Glutamatergic neuron (in vitro differentiated cells): ENCODE measurements at places on chromosomes 6 and 20. TPM values are rescaled to one million over a fixed set of nuclear protein-coding genes. Genes with fewer than 3 reads are reported as not detected.

The FAM209A gene
- total RNA-seq, result not detected

The TMEM30A gene
- 88.3 TPM for total RNA-seq

The C6orf15 gene
- total RNA-seq, result not detected

DNA sequence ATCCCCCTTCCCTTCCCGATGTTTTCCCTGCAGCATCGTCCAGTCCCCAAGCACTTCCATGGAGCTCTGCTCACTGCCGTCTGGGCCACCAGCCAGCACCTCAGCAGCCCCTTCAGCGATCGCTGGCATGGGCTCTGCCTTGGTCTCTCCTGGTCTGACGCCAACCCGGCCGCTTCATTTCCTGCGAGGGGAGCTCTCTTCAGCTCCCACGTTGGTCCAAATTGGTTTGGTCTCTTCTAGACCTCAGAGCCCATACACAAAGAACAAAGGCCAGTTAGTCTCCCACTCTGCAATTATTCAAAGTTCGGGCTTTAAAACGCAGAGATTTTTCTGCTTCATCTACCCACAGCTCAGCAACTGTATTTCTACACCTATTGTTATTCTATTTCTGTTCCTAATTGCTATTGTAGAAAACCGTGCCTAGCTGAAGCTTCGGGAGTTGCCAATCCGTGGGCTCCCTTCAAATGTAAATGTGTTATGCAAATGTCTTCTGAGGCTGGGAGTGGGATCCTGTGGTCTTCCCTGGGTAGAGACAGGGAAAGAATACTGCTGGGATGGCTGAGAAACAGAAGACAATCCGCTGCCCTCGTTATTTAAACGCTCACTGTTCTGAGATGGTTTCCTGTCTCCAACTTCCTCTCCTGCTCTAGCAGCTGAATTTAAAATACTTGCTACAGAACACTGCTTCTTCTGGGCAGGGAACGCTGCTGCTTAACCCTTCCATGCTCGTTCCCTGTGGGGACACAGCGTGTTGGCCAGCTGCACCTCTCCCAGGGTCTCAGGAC, 154.2 kb upstream of the QKI start:
- H3K36me3 ChIP-seq, result peaks cover 9% of the 10 kb centered on the region
- H3K4me1 ChIP-seq, result peaks cover 18% of the 10 kb centered on the region
- H3K27ac ChIP-seq, result peak overlapping the region; percentile 56

DNA sequence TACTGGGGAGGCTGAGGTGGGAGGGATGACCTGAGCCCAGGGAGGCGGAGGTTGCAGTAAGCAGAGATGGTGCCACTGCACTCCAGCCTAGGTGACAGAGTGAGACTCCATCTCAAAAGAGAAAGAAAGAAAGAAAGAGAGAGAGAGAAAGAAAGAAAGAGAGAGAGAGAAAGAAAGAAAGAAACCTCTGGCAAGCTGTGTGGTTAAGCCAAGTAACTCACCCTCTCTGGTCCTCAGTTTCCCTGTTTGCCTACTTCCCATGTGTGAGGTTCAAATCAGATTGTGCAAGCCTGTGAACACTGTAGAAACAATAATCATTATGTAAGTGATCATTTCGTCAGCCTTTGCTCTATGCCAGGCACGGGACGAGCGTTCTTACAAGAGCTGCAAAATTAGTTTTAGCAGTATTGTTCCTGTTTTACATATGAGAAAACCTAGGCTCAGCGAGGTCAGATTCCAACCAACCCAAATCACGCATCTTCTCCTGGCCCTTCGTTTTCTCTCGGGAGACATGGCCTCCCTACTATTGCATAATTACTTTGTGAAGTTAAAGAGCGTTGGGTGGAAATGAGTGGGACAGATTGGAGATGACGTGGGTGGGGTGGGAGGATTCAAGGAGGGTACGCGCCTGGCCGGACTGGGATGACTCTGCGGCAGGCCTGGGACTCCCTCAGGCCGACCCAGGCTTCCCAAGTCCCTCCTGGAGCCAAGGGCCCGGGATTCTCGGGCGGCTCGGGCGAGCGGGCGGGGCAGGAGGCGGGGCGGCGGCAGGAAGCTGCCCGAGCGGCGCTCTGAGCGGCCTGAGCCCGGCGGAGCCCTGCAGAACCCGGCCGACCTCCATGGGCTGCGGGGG, at the start of gene SNX21:
TSS of gene SNX21 (plus strand) at position 770 of the 853 bp plus-strand sequence. CDS start 121 bp downstream, outside the sequence.
- H3K27me3 ChIP-seq, result no peaks in the 10 kb centered on the region
- H3K4me3 ChIP-seq, result peak within 1 kb of the TSS; percentile 82
- peak within 1 kb of the TSS; percentile 70 for H3K27ac ChIP-seq
- DNase-seq, result peak; percentile 79

DNA sequence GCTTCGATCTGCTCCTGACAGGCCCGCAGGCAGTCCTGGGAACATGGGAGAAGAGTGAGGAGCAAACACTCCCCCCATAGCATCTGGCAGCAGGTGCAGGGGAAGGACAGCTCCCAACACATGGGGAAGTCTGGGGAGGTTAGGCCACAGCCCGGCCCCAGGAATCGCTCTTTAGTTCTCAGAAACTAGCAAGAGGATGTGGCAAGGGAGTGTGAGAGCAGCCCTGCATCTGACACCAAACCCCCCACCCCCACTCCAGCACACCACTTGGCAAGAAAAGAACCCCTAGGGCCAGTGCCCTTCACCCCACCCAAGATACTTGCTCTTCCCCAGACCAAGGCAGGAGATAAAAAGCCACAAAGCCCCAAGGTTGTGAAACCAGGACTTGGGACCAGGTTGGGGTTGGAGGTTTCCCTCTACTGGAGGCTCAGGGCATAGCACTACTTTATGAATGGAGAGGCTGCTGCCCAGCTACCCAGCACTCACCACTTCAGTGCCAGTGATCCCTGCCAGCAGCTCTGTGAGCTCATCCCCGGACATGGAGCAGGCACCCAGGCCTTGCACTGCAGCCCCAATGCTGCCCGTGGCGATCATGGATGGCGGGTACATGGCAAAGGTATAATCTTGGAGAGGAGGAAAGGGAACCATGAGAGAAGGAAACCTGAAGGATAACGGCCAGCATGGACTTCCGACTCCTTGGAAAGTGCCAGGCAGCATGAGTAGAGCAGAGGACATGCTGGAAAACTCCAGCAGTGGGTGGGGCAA, 5.4 kb downstream of the CCND3 start:
- peak; percentile 65 for DNase-seq
- H3K27me3 ChIP-seq, result peaks cover 23% of the 10 kb centered on the region
- H3K27ac ChIP-seq, result peak overlapping the region; percentile 96
- peak overlapping the region; percentile 61 for H3K4me3 ChIP-seq

DNA sequence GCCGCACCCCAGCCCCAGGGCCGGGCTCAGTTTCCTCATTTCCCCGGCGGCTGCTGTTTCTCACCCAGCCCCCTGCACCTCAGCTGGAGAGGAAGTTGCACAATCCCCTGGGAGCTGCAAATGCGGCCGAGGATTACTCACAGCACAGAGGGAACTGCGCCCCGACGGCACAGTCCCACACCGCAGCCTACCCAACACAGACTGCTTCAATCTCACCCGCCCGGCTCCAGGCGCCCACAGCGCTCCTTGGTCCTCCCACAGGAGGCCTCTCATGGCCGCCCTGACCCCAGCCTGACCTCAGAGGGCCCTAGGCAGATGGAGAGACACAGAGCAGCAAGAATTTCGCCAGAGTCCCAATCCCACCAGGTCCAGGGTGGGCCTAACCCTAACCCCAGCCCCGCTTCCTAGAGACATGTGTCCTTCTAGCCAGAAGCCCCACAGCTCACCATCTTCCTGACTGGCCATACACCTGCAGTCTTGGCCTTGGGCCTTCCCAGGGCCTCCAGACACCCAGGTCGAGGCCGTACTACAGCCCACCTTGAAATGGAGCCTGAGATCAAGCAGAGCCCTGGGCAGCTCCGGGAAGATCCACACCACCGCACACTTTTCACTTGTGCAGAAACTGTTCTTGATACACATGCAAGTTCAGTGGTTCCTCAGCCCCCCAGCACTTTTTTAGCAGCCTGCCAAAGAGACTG, 11.7 kb downstream of the TFEB start:
- no peak overlapping the region for H3K27ac ChIP-seq
- peaks cover 6% of the 10 kb centered on the region for H3K27me3 ChIP-seq
- DNase-seq, result peak; percentile 31
- H3K4me3 ChIP-seq, result no peak overlapping the region

GRCh38 chr6:24891004-24891403, 44.8 kb downstream of the RIPOR2 start:
- H3K27ac ChIP-seq, result no peak overlapping the region
- no peaks in the 10 kb centered on the region for H3K27me3 ChIP-seq
- H3K36me3 ChIP-seq, result no peaks in the 10 kb centered on the region
- H3K4me3 ChIP-seq, result peak overlapping the region; percentile 12
- peaks cover 21% of the 10 kb centered on the region for H3K4me1 ChIP-seq

GRCh38 chr6:91566467-91566866, 979.6 kb upstream of the MAP3K7 start:
- peaks cover 4% of the 10 kb centered on the region for H3K4me1 ChIP-seq
- H3K27ac ChIP-seq, result no peak overlapping the region
- H3K27me3 ChIP-seq, result no peaks in the 10 kb centered on the region
- no peak for DNase-seq
- H3K4me3 ChIP-seq, result no peak overlapping the region

GRCh38 chr20:23257848-23258746, 92.5 kb upstream of the NXT1 start:
- no peaks in the 10 kb centered on the region for H3K36me3 ChIP-seq
- no peak overlapping the region for H3K4me3 ChIP-seq
- H3K4me1 ChIP-seq, result no peaks in the 10 kb centered on the region
- no peak for DNase-seq
- H3K27me3 ChIP-seq, result peaks cover 4% of the 10 kb centered on the region
- no peak overlapping the region for H3K27ac ChIP-seq

DNA sequence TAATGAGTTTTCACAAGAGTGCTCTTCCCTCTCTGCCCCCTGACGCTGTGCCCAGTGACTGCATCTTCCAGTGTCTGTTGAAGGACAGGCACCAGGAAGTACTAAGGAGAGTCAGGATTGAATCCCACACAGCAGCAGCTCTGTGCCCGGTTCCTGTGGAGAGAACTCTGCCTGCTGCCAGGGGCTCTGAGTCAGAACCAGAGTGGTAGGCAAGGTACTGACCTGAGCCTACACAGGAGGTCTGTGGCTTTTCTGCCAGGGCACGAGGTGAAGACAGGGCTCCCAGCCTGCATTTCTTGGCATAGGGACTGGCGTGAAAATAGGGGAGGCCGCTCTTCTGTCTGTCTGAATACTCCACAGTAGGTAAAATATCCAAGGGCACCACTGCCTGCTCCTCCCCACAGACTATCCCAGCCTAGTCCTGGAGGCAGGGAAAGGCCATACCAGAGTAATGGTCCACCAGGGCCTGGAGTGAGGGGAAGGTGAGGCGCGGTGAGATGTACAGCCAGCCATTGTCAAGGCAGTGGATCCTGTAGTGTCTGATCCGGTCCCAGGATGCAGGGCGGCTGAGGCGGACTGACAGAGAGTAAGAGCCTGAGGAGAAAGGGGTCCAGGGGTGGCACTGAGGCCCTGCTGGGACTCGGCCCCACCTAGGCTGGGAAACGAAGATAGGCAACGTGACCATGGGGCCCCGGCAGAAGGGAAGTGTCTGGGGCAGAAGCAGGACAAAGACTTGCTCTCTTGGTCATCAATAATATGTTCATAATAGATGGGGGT, 9.4 kb downstream of the RAB5IF start:
- no peaks in the 10 kb centered on the region for H3K27me3 ChIP-seq
- no peak overlapping the region for H3K4me3 ChIP-seq
